Right lung (tissue), 10 donors: ENCODE measurements at places on chromosomes 16 and 17.

GRCh38 chr17:42518046-42518754, 17.8 kb upstream of the NAGLU start:
- DNase-seq: peak; percentile 43

- no peak for DNase-seq
Measured at GRCh38 chr16:7334801-7335560, 2.3 kb downstream of the RBFOX1 start.

- DNase-seq: no peak
Measured at GRCh38 chr16:86243571-86244154, 266.7 kb upstream of the FOXF1 start.

DNA sequence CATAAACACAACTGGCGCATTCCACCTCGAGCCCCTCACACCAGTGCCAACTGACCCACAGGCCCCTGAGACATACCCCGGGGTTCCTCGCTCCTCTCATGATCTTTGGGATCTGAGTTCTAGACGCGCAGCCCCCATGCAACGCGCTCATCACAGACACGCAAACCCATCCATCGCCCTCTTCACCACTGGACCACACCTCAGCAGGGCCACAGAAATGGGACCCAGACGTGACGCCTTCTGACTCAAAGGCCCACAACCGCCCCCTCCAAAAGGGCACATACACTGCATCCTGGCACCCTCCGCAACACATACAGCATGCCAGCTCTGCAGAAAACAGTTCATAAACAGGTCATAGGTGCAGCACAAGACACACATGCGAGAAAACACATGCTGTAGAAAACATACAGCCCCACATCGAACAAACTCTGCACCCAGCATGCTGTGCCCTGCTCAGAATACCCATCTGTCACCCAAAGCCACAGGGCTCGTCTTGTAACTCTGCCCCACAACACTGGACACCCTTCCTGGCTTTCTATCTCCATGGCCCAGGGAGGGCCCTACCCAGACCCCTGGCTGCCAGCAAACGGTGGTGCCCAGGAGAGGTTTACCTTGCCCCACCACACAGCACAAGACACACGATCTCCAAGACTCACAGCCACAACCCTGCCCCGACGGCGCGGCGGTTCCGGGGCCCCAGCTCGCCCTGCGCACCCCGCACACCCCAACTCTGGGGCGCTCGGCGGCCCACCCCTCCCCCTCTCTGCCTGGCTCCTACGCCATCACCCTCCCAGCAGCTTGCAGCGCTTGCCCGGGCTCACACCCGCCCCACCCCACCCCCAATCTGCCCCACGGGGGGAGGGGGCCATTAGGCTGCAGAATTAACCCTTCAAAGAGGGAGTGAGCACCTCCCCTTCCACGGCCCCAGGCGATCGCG, 887 bp downstream of the ZBTB4 start:
- peak; percentile 58 for DNase-seq

DNA sequence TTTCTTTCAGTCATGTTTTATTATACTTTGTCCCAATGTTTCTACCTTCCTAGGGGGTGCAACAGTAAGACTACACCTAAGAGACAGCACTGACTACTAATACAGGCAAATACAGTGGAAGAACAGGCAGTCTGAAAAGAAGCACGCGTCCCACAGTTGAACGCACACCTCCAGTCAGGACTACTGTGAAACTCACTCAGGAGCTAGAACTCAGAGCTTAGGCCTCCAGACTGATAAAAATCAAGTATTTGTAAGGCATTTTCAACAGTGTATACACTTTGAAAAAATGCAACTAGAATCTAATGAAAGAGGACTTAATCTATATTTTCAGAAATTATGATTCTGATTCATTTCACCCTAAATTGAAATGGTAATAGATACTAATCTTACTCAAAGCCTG, 14.4 kb downstream of the ITFG1 start:
- no peak for DNase-seq

DNA sequence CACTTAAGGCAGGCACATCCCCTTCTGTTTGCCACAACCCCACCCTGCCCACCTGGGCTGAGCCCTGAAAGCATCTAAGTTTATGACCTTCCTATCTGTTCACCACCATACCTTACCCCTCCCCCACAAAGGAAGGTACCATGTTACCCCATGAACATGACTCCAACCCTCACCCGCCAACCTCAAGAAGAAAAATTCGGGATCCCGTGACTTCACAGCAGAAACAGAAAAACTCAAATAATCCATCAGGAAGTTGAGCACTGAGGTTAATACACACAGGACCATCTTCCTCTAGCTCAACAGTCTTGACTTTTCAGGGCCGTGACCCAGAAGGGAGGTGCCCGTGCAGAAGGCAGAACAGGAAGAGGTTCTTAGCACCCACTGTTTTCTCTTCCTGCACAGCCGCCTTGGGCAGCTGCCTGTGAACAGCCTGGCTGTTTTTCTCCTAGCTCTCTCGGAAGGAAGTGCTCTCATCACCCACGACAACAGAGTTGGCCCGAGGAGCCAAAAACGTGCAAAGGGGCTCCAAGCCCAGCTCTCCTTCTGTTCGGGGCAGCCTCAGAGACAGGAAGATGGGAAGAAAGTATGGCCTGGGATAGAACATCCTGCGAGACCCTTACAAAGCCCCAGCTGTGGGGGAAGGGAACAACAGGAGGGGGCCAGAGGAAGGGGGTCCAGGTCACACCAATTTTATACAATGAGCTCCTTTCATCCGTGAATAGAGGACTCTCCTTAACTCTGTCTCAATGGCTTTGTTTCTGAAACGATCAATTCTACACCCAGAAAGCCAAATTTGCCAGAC, 101.1 kb downstream of the XYLT1 start:
- no peak for DNase-seq

GRCh38 chr16:83942815-83943515, 10.1 kb upstream of the OSGIN1 start:
- no peak for DNase-seq

DNA sequence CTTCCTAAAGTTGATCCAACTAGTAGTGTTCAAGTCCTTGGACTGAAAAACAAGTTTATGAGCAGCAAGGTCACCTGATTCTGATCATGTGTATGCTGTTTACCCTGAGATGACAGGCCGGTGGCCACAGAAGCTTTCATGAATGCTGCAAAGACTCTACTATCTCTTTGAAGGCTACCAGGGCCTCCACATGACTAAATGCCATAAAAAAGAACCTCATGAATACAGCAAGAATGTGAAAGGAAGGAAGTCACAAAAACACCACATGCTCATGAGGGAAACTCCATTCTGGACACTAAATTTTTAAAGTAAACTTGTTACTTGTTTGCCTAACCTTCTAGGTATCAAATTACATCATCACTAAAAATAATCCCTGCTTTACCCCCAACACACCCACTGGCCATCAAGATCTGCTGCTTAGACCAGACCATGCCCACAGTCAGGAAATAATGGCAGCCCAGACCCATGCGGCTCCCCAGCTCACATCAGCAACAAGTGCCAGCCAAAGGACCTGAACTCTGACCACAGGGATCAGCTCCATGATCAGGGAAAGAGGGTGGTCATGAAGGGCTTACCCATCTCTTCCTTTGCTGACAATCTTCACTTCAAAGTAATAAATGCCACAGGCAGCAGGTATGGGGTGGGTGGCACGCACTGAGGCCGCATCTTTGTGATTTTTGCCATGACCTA, 1.4 kb downstream of the RANBP10 start:
- no peak for DNase-seq
